Activated T-helper 1 cell treated with Interleukin-2 at 50 U/mL for 16 hours (primary cell): ENCODE measurements at places on chromosomes 2 and 18.

DNA sequence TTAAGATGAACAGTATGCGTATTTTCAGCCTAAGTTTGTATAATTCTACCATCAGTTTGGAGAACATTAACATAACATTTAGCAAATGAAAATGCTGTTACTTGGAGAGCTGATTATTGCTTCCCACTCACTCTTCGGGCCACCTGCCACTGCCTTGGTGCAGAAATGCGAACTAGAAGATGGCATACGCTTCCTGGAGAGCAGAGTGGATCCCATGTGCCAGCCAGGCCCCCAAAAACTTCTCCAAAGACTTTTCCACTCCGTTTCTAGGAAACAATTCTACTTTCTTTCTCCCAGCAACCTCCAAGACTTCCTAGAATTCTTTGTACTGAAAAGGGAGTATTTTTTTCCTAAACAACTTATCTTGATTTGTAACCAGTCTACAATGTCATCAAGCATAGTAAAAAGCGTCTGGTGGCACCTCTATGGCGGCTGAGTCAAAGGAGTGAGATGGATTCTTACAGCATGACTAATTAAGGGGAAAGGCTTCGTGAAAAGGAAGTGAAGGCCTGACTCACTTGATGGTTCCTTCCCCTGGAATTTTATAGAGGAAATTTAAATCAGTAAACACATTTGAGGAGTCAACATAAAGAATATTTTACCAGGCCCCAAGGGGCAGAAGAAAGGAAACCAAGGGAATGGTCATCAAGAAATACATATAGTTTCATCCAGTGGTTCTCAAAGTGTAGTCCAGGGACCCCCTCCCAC lies 36.6 kb downstream of the FEZ2 start:
- no peak for DNase-seq

GRCh38 chr18:24181806-24182205 lies 42.9 kb downstream of the CABYR start:
- DNase-seq: no peak

- DNase-seq: no peak
Measured at GRCh38 chr2:44275927-44276303, 635 bp downstream of the SLC3A1 start.

DNA sequence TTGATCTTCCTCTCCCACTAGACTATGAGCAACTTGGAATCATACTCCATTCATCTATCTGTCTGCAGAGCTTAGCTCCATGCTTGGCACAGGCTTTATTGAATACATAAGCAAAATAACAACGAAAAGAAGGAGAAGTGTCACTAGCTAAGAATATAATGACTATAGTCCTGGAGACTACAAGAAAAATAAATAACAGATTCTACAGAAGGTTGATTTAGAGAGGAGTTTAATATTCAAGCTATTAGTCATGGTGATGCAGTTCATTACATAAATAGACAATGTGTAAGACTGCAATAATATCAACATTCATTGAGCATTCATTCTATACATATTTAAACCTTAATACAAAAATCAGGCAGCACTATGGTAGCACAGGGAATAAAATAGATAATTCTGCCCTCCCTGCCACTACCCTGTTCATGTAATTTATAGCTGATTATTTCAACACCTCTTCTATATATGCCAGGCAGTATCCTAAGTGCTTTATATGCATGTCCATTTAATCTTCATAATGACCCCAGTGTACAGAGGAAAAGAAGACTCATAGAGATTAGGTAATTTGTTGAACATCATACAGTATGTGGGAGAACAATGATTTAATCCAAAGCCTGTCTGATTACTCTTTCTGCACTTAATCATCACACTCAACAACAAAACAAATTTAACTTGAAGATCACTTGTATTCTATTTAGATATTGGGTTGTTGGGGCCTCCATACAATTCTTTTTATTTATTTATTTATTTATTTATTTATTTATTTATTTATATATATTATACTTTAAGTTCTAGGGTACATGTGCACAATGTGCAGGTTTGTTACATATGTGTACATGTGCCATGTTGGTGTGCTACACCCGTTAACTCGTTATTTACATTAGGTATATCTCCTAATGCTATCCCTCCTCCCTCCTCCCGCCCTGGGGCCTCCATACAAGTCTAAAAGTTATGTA lies 165.3 kb downstream of the RNF152 start:
- no peak for DNase-seq

GRCh38 chr2:7154656-7155055 lies 237.4 kb downstream of the RNF144A start:
- DNase-seq: no peak

DNA sequence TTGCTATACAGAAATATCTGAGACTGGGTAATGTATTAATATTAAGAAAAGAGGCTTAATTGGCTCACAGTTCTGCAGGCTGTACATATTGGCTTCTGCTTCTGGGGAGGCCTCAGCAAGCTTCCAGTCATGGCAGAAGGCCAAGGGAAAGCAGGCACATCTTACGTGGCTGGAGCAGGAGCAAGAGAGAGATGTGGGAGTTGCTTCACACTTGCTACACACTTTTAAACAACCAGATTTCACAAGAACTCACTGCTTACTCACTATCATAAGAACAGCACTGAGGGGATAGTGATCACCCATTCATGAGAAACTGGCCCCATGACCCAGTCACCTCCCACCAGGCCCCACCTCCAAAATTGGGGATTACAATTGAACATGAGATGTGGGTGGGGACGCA lies 50.6 kb downstream of the MAPRE2 start:
- DNase-seq: no peak

DNA sequence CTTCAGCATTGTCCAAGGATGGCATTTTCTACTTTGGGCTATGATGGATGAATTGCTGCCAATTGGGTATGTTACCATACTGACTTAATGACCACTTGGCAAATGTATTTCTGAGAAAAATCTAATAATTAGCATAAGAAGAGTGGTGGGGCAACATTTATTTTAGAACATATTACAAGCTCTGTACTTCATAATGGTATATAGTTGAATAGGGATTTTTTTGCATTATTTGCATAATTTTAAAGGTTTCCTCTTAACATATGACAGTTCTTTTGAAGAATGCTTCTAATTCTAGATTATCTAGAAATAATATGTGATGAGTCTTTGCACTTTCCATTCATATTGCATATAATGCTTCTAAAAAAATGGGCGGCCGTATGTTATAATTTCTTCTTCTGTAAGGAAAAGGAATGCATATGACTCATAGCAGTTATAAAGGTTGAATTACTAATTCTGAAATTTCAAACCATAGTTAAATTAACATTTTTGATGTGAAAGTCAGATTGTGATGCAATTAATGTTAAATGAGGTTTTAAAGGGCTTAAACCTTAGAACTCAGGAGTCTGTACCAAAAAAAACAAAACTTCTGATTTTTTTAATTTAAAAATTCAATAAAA lies 1652.3 kb upstream of the SLC39A10 start:
- DNase-seq: no peak

DNA sequence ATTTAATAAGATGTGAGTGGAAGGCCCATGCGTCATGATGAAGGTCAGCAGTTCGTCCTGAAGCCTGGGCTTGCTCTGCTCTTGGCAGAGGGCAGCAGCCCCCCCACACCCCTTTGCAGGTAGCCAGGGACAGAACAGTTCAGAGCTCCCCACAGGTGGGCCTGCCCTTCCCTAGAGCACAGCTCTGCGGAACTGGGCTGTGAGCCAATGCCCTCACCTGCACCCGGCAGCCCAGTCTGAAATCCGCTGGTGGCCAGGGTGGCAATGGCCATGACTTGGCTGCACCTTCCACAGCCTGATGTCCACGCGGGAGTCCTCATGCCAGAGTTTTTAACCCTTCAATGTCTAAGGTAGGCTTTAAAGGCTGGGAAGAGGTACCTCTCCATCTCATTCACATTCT lies 136.7 kb downstream of the ACKR3 start:
- no peak for DNase-seq

GRCh38 chr18:361941-362310 lies 94.1 kb upstream of the THOC1 start:
- DNase-seq: no peak

DNA sequence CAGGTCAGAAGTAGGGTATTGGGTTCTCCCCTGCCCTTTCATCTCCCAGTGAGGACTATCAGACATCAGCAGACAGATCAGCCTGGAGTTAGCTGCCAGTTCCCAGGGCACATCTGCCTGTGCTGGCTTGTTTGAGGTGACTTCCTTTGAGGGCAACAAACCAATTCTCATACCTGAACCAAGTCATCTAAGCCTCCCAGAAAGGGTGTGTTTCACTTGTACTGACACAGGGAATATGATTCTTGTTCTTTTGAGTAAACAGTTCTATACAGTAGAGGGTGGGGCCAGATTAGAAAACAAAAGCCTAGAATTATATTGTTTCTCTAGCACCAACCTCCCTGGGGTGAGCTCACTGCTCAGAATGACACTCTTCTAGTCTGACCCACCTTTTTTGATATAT lies 591.9 kb downstream of the SLC4A3 start:
- no peak for DNase-seq

GRCh38 chr2:32614084-32614483 lies 13.8 kb upstream of the TTC27 start:
- DNase-seq: no peak

DNA sequence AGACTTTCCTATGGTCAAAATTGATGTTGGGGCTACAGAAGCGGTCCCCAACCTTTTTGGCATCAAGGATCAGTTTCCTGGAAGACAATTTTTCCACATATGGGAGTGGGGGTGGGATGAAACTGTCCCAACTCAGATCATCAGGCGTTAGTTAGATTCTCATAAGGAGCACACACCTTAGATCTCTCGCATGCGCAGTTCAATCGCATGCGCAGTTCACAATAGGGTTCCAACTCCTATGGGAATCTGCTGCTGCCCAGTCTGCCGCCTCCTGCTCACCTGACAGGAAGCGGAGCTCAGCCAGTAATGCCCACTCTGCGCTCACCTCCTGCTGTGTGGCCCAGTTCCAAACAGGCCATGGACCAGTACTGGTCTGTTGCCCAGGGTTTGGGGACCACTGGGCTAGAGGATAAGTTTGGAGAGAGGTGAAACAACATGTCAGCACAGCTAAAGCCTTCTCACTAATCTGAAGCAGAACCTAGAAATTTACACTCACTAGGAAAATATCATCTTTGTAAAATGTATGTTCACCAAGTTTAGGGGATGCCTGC lies 410.8 kb upstream of the ZNF804A start:
- no peak for DNase-seq

- no peak for DNase-seq
Measured at GRCh38 chr18:70453058-70453775, 164.4 kb downstream of the SOCS6 start.

GRCh38 chr2:44071454-44072046 lies 75.8 kb upstream of the LRPPRC start:
- no peak for DNase-seq

DNA sequence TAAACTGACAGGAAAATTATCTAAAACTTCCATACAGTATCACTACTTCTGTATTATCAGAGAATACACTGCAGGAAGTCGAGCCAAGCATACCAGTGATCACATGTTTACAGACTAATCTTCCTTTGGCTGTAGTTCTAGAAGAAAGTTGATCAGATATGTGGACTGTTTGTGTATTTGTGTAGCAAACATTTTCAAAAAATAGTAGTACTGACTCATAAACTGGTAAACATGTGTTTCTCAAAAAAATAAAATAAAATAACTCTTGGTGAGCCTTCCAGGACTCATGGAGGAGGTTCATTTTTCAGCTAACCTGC lies 148.9 kb upstream of the SLC39A10 start:
- DNase-seq: no peak

DNA sequence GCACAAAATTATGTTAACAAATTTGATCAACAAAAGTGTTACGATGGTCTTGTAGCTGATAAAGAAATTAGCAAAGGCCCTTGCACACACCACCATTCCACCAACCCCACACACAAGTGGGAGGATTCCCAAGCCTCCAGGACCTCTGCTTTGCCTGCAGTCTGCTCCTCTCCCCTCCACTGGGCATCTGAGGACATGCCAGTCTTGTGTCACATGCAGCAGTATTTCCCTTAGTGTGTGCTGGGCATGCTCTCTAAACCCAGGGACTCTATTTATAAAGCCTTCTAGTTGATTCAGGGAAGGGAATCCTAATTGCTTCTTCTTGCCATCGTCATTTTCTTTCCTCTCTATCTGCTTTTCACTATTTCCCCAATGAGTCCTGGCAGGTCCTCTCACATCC lies 53.3 kb downstream of the KCTD18 start:
- no peak for DNase-seq

DNA sequence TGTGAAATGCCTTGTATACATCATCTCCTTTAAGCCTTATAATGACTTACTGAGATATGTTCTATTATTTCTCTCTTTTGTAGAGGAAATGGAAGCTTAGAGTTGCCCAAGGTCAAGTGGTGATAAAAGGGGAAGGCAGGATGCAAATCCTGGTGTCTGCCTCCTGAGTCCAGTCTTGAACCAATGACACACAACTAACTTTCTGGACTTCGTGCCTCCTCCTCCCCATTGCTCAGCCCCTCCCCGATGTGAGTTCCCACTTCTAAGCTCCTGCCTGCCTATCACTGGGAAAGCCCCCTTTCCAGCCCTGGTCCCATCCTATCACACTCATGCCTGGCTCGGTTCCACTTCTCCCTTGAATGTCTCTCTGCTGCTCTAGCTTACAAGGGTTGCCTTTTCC lies 6.9 kb upstream of the CTIF start:
- DNase-seq: no peak

GRCh38 chr2:142042536-142043199 lies 88.1 kb downstream of the LRP1B start:
- DNase-seq: no peak

DNA sequence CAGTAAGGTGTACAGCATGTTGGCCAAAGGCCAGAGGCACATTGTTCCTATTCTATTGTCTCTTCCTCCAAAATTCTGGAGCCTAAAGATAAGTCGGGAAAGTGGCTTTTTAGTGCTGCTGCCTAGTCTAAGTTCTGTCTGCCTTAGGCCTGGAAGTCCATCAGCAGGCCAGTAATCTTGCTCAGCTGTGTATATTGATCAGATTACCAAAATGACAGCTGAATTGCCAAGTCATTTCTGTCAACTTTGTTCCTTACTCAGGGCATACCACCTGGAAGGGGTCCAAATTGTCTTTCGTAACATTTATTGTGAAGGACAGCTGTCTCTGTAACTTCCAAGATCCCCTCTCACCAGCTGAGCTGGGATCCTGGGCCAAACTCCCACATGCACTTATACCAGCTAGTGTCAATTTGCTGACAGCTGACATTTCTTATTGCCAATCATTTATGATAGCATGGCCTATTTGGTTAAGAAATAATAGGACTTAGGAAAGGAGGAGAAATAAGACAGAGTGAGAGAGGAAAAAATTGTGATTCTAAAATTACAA lies 116.8 kb upstream of the FSHR start:
- no peak for DNase-seq

DNA sequence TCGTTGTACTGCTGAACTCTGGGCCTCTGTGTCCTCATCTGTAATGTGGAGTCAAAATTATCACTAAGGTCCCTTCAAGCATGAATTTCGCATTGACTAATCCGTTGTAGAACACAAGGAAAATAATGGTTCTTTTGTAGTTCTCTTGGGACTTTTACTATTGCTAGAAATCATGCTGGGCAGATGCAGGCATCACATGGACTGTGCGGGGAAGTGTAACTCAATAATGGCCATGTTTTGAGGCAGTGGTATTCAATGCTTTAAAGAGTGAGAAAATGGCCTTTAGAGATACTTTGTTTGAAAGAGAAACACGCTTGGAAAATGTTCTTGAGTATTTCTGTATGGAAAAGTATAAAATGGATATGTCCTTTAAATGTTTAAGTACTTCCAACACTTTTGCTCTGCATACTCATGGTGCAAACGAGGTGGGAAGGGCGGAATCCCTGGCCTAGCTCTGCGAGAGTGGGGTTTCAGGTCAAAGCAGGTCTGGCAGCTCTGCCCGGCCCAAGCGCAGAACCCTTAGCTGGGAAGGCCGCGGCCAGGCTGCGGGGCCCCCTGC lies 117.3 kb upstream of the MSTN start:
- no peak for DNase-seq

GRCh38 chr2:33491441-33492084 lies 15.1 kb downstream of the RASGRP3 start:
- DNase-seq: no peak
